ENCODE measurements at places on chromosomes 13 and 19.
A peak's percentile ranks its signal among the peaks of the same experiment; 100 is the strongest.

- DNase-seq, result no peak
These were observed 13.2 kb upstream of the TCF3 start for GRCh38 chr19:1665565-1666047.

DNA sequence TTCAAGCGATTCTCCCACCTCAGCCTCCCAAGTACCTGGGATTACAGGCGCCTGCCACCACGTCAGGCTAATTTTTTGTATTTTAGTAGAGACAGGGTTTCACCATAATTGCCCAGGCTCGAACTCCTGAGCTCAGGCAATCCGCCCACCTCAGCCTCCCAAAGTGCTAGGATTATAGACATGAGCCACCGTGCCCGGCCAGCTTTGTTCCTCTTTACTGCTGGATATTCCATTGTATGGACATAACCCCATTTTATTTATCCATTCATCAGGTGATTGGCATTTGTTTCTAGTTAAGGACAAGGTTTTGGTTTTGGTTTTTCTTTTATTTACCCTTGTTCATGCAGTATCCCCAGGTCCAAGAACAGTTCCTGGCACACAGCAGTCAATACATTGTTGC, 4.1 kb upstream of the RPS9 start:
- DNase-seq, result no peak

GRCh38 chr13:23999424-23999823, 102.1 kb upstream of the C1QTNF9B start:
- no peak for DNase-seq

DNA sequence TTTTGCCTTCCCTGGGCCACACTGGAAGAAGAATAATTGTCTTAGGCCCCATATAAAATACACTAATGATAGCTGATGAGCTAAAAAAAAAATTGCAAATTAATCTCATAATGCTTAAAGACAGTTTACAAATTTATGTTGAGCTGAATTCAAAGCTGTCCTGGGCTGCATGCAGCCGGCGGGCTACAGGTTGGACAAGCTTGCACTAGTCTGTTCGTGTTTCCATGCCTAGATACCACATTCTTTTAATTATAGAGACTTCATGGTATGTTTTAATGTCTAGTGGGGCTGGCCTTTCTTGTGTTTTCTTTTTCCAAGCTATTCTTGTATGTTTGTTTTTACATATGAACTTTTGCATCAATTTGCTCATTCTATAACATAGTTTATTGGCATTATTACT, 90.6 kb downstream of the SGCG start:
- DNase-seq, result no peak

DNA sequence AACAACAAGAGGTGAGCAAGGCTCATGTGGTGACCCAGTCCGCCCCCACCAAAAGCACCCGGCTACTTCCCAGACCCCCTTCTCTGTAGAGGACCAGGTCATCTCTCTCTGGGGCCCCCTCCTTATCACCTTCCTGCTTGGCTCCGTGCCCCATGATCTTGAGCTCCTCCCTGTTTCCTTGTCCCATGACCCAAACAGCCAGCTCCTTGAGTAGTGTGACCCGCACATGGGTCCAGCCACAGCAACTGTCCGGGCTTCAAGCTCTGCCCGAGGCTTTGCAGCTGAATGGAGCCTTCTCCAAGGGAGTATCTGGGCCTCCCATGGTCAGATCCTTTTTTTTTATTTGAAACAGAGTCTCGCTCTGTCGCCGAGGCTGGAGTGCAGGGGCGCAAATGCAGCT, 61.8 kb downstream of the MYO9B start:
- no peak for DNase-seq

GRCh38 chr19:50983625-50984292, at the start of gene KLK7:
KLK7 (minus strand) TSS chr19:50983917; CDS start chr19:50982399, 1,518 bp downstream.
- DNase-seq, result no peak

DNA sequence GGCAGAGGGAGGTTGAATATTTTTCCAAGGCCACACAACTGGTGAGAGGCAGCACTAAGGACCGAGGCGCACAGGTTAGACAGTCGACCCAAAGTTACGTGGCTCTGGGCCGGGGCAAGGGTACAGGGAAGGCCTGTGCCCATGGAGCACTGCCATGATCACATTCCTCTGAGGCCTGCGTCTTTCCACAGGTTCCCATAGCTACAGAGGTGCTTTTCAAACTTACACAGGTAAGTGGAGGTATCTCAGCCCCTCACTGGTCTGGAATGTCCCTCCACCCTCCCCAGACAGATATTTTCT, 814 bp downstream of the ZNF211 start:
- no peak for DNase-seq

DNA sequence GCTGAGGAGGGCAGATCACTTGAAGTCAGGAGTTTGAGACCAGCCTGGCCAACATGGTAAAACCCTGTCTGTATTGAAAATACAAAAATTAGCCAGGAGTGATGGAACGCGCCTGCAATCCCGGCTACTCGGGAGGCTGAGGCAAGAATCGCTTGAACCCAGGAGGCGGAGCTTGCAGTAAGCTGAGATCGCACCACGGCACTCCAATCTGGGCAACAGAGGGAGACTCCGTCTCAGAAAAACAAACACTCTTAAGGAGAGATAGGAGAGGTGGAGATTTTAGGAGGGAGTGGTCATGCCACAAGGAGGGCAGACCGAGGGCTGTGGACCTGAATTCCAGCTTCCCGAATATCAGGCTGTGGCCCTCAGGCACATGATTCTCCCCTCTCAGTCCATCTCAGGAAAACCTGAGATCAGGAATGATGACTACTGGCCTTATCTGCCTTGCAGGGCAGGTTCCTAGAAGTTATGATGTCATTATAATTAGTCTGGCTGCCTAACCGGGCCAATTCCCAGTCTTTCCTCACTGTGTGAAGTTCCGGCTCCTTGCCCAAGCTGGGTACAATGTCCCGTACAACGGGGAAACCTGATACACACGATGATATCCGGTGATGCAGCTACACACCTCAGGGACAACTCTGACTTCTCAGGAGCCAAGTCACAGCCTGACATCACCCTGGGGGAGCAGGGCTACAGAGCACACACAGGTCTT, 2.5 kb downstream of the SLC35E1 start:
- no peak for DNase-seq

DNA sequence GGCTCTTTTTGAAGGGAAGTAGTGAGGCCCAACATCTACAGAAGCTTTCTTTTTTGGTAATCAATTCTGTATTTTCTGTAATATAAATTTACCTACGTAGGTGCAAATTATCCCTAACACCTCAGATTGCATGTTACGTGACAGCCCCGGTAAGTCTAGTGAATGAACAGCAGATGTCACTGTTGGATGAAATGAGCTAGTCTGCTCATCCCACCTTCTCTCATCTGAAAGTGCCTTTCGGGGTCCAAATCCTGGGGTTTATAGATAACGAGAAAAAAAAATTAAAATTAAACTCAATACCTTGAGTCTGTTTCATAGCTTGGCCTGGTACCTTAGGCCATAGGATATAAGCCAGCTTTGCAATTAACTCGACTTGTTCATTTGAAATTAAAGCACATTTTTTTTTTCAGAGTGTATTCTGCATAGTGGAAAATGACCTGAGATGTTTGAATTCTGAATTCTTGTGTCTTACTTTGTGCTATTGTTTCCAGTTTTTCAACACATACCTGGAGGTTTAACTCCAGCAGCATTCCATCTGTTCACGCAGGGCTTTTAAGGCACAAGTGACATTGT, 548.2 kb downstream of the GPC5 start:
- DNase-seq, result peak; percentile 1

DNA sequence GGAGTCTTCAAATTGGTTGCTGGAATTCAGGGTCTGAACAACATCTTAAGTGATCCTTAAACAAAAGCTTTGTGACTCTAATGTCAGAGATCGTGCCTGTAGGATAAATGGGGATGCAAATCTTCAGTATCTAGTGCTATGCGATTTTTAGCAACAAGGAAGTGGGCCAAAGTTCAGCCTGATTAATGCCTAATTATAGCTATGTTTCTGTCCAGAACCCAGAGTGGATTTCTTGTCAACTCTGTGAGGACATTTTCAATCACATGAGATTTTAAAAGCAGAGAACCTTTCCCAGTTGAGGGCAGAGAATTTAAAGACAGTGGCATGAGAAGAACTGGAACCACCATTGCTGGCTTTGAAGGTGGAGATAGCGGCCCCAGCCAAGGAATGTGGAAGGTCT, 84.3 kb upstream of the PCDH9 start:
- DNase-seq, result no peak

DNA sequence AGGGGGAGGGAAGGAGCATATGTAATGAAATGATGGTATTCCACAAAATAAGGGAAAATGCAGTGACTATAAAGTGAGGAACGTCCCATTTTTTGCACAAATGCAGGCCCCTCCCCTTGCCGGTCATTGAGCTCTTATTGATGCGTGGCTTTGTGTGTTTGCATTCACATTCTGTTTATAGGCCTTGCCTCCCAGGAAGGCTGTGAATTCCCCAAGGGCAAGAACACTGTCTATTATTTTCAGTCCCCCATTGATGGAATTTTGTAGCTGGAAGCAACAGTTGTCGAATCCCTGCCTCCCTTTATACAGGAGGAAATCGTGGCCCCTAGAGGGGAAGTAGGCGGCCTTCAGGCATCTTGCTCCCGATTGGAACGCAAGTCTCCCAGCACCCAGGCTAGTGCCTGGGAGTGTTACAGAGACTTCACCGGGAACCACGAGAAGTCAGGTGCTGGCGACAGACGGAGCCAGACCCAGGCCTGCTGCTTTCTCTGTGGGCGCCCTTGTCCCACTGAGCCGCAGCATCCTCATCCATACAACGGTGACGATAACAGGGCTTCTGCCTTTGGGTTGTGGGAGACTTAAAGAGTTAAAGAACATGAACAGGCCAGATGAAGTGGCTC, 6.9 kb downstream of the SBSN start:
- DNase-seq, result no peak

DNA sequence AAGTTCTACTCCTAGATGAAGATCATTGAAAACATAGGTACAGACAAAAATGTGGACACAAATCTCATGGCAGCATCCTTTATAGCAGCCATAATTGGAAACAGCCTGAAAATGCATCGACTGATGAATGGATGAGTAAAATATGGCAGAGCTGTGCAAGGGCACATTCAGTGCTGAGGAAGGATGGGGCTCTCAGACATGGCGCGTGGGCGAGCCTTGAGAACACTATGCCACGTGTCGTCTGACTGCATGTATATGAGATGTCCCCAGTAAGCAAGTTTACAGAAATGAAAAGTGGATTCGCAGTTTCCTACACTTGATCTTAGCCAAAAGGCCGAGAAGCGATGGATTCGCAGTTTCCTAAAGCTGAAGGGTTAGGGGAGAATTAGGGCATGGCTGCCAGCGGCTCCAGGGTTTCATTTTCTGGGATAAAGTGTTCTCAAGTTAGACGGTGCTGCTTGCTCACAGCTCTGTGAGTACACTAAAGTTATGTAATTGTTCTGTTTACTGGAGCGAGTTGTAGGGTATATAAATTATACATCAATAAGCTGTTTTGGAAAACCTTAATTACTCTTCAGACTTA, 78.0 kb downstream of the RAB20 start:
- no peak for DNase-seq

DNA sequence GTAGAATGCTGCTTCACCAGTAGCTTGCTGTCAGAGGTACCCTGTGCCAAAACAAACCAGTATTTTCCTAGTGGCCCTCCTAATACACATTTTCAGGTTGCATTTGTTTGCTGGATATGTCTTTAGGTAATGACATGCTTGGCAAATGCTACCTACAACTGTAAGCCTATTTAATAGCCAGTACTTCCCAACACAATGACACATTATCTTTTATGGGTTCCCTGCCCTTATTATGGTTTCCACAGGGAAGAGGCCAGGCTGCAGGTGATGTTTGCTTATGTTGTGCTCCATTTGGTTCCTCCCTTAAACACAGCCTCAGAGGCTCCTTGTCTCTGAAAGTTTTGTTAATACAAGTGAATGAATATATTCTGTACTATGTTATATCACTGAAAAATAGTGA, 24.7 kb downstream of the FRY start:
- no peak for DNase-seq

GRCh38 chr19:1647501-1648458, 4.6 kb downstream of the TCF3 start:
- no peak for DNase-seq

Measured in cardiac fibroblast (primary cell).